GM04504 (cell line): ENCODE measurements at places on chromosomes 7 and 10.
A peak's percentile ranks its signal among the peaks of the same experiment; 100 is the strongest.

GRCh38 chr10:129035052-129035827 lies 431.8 kb upstream of the MGMT start:
- DNase-seq = no peak

DNA sequence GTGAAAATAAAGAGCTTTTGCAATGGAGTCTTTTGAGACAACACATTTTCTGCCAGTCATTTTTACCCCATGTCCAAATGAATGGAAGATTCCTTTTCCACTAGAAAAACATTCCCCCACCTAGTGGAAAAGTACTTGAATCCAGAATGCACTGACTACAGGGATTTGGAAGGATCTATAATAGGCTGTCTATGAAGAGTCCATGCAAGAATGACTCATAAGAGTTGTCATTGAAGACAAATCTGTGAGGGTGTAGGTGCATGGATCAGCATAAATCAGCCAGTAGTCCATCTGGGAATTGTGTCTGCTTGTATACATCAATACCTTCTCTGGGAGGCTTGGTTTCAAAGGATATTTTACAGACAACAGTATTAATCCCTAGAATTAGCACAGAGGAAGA lies 32.5 kb upstream of the TRUB1 start:
- no peak for DNase-seq

DNA sequence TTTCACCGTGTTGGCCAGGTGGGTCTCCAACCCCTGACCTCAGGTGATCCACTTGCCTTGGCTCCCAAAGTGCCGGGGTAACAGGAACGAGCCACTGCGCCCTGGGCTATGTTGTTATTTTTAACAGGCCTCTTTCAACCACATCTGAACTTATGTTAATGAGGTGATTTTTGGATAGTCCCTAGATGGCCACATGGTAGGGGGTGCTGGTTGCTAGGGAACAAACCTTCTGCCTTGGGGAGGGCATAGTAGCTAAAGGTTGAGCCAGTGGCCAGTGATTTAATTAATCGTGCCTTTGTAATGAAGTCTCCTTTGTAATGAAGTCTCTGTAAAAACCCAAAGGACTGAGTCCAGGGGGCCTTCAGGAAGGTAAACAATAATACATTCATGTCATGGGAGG lies 9.1 kb downstream of the COMTD1 start:
- no peak for DNase-seq

DNA sequence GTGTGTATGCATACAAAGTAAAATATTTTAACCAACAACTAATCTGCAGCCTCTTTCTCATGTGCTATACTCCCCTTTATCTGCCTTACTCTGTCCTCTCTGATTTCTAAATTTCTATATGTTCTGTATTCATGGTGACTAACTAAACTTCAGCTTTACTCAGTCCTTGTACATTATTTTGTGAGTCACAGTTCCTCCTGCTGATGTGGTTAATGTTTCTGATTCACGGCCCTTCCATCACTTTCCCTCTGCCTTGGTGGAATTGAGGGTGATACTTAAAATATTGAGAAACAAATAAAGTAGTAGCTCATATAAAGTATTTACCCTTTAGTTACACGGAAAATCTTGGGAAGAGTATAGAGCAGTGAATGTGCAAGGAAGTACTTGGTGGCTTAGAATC lies 899.1 kb upstream of the ZWINT start:
- DNase-seq = no peak

- DNase-seq = no peak
Observed at GRCh38 chr10:113182154-113182553, 232.1 kb downstream of the TCF7L2 start.

DNA sequence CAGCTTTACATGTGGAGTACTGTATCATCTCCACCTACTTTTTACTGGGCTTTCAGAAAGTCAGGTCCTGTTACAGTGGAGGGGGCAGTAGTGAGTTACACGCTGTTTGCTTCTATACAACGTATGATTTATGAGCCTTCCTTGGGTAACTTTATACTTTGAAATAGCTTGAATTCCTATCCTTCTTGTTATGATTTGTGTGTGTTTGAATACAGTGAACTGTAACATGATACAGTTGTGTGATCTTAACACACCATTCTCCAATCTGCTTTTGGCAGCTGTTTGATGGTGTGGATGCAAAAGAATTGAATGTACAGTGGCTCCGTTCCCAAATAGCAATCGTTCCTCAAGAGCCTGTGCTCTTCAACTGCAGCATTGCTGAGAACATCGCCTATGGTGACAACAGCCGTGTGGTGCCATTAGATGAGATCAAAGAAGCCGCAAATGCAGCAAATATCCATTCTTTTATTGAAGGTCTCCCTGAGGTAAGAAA lies 41.7 kb downstream of the SP8 start:
- no peak for DNase-seq

GRCh38 chr7:16933296-16934279 lies 51.8 kb upstream of the AGR3 start:
- DNase-seq = no peak

DNA sequence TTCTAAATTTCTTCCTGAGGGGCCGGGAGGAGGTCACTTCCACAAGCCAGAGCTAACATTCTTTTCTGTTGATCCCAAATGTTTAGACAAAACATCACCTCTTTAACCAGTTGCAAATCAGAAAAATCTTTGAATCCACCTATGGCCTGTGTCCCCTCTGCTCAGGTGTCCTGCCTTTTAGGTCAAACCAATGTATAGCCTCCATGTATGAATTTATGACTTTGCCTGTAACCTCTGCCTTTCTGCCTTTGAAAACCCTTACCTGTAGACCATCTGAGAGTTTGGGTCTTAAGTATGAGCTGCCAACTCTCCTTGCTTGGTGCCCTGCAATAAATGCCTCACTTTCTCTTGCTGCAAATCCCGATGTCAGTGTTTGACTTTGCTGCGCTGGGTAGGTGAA lies 44.1 kb upstream of the MSRB2 start:
- no peak for DNase-seq

DNA sequence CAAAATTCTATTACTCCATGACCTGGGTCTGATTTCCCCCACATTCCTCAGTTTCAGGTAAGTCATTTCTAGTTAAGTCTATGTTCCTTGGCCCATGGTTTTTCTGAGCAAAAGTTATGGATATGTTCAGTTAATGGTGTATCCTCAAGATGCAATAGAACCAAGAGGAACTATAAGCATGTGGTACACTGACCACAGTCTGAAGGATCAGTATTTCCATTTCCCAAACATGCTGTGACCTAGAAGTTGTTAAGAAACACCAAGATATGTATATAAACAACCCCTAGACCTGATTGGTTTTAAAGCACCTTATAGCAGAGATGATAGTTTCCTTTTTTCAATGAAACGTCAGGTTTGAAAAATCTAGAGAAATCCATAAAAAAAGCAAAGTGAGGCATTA lies 94.2 kb upstream of the ABCB5 start:
- DNase-seq = no peak

GRCh38 chr7:32062150-32062549 lies 8.1 kb downstream of the PDE1C start:
- no peak for DNase-seq

DNA sequence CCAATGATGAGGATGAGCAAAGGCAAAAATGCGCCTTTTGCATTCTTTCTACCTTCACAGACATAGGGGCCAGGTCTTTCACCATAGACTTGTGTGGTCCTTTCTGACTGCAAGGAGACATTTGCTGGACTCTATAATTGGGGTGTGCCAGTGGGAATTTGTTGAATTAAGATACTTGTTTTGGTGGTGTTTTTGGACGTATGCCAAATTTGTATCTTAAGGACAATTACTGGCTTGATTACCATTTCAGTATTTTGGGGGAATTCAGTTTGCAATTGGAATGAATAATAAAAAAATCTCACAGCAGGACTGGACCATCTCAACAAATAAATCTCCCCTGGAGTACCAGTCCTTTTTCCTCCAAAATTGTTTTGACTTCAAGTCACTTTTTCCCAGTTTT lies 47.9 kb downstream of the SND1 start:
- DNase-seq = no peak

DNA sequence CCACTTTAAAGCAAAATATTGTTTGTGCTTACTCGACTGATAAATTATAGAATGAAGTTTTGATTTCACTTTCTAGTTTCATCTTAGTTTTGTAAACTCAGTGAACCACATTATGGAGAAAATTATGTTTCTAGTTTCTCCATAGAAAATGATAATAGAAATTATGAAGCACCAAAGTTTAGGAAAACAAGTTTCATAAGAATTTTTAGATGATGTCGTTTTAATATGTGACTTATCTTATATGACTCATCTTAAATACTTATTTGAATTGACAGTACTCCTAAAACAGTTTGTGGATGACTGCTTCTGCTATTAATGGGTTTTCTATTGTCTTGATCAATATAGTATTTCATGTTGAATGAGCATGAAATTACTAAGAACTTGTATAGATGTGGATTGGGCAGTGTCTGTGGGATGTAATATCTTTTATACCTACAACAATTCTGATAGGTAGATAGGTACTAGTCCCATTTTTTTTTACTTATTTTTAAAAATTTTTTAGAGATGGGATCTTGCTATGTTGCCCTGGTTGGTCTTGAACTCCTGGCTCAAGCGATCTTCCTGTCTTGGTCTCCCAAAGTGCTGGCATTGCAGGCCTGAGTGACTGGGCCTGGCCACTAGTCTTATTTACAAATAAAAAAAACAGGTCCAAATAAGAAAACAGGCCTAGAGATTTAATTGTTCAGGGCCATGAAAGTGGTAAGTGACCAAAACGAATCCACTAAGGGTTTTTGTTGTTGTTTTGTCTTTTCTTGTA lies 3.7 kb downstream of the HBP1 start:
- DNase-seq = no peak

DNA sequence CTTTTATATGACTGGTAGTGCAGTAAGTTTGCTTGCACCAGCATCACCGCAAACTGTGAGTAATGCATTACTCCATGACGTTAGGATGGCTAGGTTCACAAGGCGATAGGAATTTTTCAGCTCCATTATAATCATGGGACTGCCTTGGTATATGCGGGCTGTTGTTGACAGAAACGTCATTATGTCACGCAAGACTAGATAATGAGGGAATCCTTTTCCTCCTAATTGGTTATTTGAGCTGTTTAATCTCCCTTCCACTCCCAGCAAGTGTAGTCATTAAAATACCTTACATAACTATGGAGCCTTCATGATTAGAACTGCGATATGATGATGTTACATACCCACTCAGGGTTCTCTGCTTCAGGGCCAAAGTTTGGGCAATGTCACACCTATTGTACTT lies 17.3 kb downstream of the KLLN start:
- no peak for DNase-seq

DNA sequence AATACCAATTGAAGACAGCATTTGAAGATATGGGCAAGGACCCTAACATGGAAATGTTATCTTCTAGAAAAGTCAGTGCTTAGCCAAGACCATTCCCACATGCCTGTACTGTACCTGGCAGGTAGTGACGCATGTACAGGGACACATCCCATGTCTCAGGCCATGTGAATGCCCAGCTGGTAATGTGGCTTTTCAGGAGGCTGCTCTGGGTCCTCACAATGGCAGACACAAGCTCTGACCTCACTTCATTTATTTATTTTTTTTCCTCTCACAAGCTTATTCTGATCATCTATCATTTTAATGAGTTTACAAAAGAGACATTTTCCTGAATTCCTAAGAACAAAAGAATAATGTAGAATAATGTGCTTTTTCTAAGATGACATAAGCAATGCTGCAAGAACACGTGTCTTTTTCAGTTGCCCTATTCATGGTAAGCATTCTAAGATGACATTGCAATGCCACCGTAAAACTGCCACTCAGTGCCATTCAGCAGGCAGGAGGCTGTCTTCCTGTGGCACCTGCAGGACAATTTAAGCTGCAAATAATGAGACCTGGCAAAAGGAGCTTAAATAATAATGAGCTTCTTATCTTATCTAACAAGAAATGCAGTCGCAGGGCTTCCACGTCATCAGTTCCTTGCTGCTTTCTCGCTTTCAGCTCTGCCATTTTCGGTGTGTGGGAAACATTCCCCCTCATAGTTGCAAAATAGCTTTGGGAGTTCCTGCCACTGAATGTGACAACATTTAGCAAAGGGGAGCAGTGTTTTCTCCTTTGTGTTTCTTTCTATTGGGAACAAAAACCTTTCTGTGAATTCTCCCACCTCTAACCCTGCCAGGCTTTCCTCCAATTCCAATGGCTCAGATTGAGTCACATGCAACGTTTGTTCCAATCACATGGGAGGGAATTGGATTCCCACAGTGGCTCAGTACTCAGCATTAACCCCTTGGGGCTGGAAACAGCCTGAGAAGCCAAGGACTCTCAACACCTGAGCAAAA lies 113.0 kb downstream of the SEC23IP start:
- DNase-seq = no peak

- DNase-seq = no peak
Observed at GRCh38 chr7:99002148-99002826, 124.0 kb downstream of the TRRAP start.

DNA sequence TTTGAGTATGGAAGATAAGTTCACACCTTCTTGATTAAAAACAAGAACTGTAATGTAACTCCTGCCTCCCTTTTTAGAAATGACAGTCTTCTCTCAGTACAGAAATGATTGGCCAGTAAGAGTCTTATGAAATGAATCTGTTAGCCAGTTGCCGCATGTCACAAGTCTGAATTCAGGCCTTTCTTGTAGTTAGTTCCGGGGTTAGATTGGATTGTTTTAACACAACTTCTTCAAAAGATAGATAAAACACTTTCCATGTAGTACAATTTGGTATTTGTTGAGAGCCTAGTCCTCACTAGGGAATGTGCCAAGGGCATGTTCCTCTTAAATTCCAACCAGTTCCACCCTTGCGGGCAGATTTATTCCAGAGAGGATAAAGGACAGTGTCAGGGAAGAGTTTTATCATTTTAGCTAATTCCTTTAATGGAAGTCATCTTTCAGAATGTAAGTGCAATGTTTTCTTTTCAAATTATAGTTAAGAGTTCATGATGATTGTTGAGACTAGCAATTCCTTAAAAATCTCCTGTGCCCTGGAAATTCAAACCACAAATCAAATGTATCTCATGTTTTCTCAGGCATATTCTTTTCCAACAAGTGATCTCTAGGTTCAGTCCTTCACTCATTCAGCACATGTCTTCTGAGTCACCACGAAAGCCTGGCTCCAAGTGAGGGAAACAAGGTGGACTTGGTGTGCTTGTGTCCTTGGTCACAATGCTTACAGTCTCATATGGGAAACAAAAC lies 4.1 kb downstream of the FHIP2A start:
- DNase-seq = peak; percentile 63

GRCh38 chr10:119113751-119114732 lies 10.1 kb downstream of the DENND10 start:
- DNase-seq = peak; percentile 90

GRCh38 chr10:4647109-4647785 lies 178.8 kb upstream of the AKR1E2 start:
- no peak for DNase-seq

DNA sequence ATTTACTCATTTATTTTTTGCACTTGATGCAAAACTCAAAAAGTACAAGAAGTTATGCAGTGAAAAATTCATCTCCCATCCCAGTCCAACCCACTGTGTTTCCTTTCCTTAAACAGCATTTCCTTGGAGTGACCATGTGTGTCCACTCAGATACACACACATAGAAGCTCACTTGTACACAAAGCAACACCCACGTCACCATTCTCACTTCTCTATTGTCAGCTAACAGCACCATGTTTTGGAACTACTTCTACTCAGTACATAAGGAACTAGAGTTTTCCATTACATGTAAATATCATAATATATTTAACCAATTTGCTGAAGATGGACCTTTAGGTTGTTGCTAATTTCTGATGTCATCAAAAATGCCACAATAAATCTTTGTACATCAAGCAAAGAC lies 167.6 kb downstream of the GRID1 start:
- DNase-seq = no peak

- no peak for DNase-seq
Observed at GRCh38 chr7:144842377-144842851, 6.6 kb upstream of the TPK1 start.
